ENCODE measurements at places on chromosomes 12 and 14. TPM values are rescaled to one million over a fixed set of nuclear protein-coding genes. Genes with fewer than 3 reads are reported as not detected.

DNA sequence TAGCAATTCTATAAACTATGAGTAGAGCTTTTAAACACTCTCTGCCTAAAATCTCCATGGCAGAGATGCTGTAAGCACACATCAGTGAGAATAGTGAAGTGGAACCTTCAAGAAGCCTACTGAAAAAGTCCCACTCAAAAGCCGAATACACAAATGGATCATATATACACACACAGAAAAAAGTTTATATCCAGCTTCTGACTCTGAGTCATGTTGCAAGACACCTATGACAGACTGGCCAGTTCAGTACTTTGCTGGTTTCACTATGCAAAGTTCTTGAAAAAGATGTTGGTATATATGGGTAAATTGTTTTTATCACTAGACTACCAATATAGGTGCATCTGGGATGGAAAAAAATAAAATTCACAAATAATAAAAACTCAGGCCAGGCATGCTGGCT is 126.1 kb downstream of the KCNK10 start:
- H3K4me3 ChIP-seq: no peak overlapping the region
- H3K27me3 ChIP-seq: peaks cover 5% of the 10 kb centered on the region
- H3K4me1 ChIP-seq: no peaks in the 10 kb centered on the region
- no peaks in the 10 kb centered on the region for H3K36me3 ChIP-seq
- H3K27ac ChIP-seq: no peak overlapping the region

RAD51AP1 gene
- 51.3 TPM for total RNA-seq

GRCh38 chr12:11706509-11707379 is 57.3 kb downstream of the ETV6 start:
- no peak overlapping the region for H3K27ac ChIP-seq
- peaks cover 11% of the 10 kb centered on the region for H3K4me1 ChIP-seq
- DNase-seq: no peak
- no peak overlapping the region for H3K4me3 ChIP-seq
- no peaks in the 10 kb centered on the region for H3K36me3 ChIP-seq
- no peaks in the 10 kb centered on the region for H3K27me3 ChIP-seq

- no peak overlapping the region for H3K27ac ChIP-seq
- peaks cover 6% of the 10 kb centered on the region for H3K36me3 ChIP-seq
- peak; percentile 30 for DNase-seq
- no peak overlapping the region for H3K4me3 ChIP-seq
- no peaks in the 10 kb centered on the region for H3K4me1 ChIP-seq
- no peaks in the 10 kb centered on the region for H3K27me3 ChIP-seq
Measured at GRCh38 chr12:39764944-39765560, 145.4 kb upstream of the ABCD2 start.

DNA sequence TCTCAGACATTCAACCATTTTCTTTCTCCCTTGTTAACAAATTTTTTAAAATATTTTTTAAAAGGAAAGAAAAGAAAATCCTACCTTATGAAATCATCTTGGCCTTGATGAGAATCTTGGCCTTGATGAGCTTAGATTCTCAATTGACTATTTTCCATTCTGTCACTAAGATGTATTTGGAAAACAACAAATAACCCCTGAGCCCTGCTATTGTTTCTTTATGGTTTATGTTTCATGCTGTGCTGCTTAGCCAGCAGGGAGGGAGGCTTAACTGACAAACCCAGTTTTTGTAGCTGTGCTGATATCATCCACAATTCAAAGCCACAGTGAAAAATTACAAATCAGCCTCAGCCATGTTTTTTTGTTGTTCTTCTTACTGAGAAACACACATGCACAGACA is 404.1 kb downstream of the RAD51B start:
- H3K36me3 ChIP-seq: no peaks in the 10 kb centered on the region
- H3K27ac ChIP-seq: no peak overlapping the region
- H3K27me3 ChIP-seq: no peaks in the 10 kb centered on the region
- no peaks in the 10 kb centered on the region for H3K4me1 ChIP-seq

DNA sequence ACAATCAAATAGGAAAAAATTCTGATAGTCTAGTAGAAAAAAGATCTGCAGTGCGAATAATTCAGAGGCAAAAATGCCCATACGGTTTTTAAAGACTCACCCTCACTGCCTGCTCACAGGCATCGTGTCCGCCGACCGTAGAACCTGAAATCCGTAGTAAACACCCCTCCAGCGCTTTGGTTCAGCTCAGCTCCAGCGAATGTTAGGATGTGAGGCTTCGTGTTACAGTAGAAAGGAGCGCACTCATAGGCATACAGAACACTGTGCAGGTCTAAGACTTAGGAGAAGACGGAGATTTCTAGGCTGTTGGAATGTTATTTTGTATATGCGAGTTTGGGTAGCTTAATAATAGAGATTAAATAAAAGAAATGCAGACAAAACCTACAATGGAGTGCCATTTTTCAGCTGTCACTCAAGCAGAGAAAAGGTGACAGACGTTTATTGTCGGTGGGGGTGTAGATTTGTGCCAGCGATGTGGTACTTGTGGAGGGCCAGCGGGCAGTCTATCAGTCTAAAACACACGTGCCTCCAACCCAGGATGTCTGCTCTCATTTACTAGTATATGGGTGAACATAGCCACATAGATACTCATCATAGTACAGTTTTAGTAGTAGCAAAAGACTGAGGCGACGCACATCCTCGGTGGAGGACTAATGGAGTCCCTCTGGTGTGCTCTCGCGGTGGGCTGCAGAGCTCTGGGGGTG is 25.7 kb downstream of the SFSWAP start:
- H3K4me1 ChIP-seq: no peaks in the 10 kb centered on the region
- no peak for DNase-seq
- peaks cover 87% of the 10 kb centered on the region for H3K36me3 ChIP-seq
- no peaks in the 10 kb centered on the region for H3K27me3 ChIP-seq
- no peak overlapping the region for H3K27ac ChIP-seq
- no peak overlapping the region for H3K4me3 ChIP-seq

DNA sequence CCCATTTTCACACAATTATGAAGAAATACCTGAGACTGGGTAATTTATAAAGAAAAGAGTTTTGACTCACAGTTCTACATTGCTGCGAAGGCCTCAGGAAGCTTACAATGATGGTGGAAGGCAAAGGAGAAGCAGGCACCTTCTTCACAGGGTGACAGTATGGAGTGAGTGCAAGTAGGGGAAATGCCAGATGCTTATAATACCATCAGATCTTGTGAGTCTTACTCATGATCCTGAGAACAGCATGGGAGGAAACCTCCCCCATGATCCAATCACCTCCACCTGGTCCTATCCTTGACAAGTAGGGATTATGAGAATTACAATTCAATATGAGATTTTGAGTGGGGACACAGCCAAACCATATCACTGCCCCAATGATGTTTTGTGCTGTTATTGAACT is 189.3 kb upstream of the CRY1 start:
- DNase-seq: no peak
- no peaks in the 10 kb centered on the region for H3K4me1 ChIP-seq
- no peak overlapping the region for H3K27ac ChIP-seq
- H3K36me3 ChIP-seq: no peaks in the 10 kb centered on the region
- H3K4me3 ChIP-seq: no peak overlapping the region

ERGIC2 gene
- total RNA-seq: 56.3 TPM

GUCY2C gene
- total RNA-seq: not detected

- H3K4me3 ChIP-seq: no peak overlapping the region
- H3K36me3 ChIP-seq: no peaks in the 10 kb centered on the region
- no peaks in the 10 kb centered on the region for H3K27me3 ChIP-seq
- no peak for DNase-seq
Measured at GRCh38 chr12:13978876-13979275, 2.5 kb downstream of the GRIN2B start.

GRCh38 chr14:81187832-81188522 is 32.8 kb downstream of the GTF2A1 start:
- no peak for DNase-seq
- H3K27me3 ChIP-seq: no peaks in the 10 kb centered on the region
- no peak overlapping the region for H3K4me3 ChIP-seq
- H3K27ac ChIP-seq: no peak overlapping the region

GRCh38 chr12:80100591-80100990 is 1.3 kb downstream of the OTOGL start:
- no peak for DNase-seq
- no peak overlapping the region for H3K27ac ChIP-seq
- no peak overlapping the region for H3K4me3 ChIP-seq
- no peaks in the 10 kb centered on the region for H3K27me3 ChIP-seq
- no peaks in the 10 kb centered on the region for H3K4me1 ChIP-seq

DNA sequence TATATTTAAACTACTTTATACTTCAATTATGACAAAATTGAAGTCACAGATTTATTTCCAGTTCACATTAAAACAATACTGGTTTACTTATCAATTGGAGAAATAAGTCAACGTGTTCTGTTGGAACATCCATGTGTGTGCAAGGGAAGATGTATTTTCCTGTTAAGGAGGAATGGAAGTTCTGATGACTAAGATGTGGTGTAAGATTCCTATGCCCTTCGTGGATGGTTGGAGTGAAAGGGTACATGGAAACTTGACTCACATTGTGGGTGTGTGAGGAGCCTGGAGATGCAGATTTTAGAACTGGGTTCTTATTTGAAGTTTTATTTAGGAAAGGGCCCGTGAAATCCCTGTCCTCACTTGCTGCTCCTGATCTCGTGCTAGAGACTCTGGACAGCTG is 95.3 kb downstream of the CATSPERB start:
- DNase-seq: no peak
- H3K4me1 ChIP-seq: no peaks in the 10 kb centered on the region
- no peak overlapping the region for H3K27ac ChIP-seq
- H3K4me3 ChIP-seq: no peak overlapping the region

DNA sequence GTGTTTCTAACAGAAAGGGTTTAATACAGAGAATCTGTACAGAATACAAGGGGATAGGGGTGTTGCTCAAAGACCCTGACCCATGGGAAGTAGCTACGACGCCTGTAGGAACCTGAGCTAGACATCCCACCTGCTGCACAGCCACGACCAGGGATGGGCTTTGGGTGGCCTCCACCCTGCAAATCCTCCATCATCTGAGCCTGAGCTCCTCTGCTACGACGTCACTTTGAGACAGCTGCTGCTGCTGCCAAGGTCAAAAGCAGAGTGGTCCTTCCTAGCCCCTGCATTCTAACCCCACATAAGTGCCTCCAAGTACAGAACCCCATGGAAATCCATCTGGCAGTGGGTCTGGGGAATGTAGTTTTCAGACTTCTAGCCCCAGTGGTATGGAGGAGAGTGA is 43.8 kb downstream of the JAG2 start:
- H3K36me3 ChIP-seq: no peaks in the 10 kb centered on the region
- H3K4me3 ChIP-seq: no peak overlapping the region
- no peak for DNase-seq
- peaks cover 53% of the 10 kb centered on the region for H3K27me3 ChIP-seq
- no peak overlapping the region for H3K27ac ChIP-seq
- no peaks in the 10 kb centered on the region for H3K4me1 ChIP-seq

CALM1 gene
- 155 TPM for total RNA-seq

- peaks cover 14% of the 10 kb centered on the region for H3K27me3 ChIP-seq
- no peaks in the 10 kb centered on the region for H3K36me3 ChIP-seq
- no peak overlapping the region for H3K27ac ChIP-seq
Measured at GRCh38 chr14:89457007-89457406, 40.0 kb upstream of the FOXN3 start.

CLIP1 gene
- 27.8 TPM for total RNA-seq

DNA sequence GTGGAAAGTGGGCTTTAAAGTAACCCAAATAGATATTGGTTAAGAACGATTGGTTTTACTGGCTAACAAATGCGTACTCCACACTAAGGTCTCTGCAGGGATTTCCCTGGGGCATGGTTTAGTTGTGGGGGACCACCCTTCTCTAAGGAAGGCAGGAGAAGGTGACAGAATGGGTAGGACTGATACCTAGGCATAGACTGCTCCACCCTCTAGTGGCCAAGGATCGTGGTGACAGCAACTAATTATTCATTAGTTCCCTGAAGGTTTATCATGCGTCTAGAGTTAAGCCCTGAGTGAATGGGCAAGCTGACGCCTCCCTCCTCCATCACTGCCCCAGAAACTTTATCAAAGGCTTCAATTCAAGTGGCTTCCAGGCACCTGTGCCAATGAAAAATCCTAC is 9.1 kb downstream of the FAM181A start:
- no peaks in the 10 kb centered on the region for H3K4me1 ChIP-seq
- peaks cover 10% of the 10 kb centered on the region for H3K27me3 ChIP-seq
- DNase-seq: peak; percentile 33
- H3K4me3 ChIP-seq: no peak overlapping the region
- H3K36me3 ChIP-seq: no peaks in the 10 kb centered on the region

DNA sequence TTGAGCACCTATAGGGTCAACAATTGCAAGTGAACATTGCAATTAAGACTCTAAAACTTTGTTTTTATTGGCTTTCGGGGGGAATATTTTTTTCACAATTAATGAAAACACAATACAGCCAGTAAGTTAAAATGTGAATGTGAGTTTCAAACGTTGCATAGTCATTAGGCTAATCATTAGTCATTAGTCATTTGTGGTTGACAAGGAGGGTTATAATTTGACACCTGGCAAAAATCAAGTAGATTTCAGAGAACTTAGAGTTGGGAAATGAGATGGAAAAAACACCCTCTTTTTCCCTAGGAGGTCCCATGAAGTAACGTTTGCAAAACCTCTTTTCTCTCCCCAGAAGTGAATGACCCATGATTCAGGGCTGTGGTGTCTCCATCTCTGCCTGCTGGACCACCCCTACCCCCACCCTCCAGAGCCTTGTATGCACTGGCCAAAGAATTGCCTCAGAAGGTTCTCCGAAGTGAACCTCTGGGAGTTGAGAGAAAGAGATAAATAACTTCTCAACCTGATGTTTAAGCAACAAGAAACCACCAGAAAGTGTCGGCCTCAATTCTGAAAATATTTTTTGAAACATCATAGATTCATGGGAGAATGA is 196.3 kb downstream of the PAX9 start:
- H3K4me3 ChIP-seq: no peak overlapping the region
- H3K4me1 ChIP-seq: no peaks in the 10 kb centered on the region
- H3K36me3 ChIP-seq: no peaks in the 10 kb centered on the region
- H3K27me3 ChIP-seq: no peaks in the 10 kb centered on the region
- no peak overlapping the region for H3K27ac ChIP-seq

DBX2 gene
- total RNA-seq: not detected

GRCh38 chr12:52598966-52599365 is 2.3 kb downstream of the KRT72 start:
- H3K4me3 ChIP-seq: no peak overlapping the region
- H3K27ac ChIP-seq: no peak overlapping the region
- no peaks in the 10 kb centered on the region for H3K36me3 ChIP-seq
- H3K4me1 ChIP-seq: peaks cover 10% of the 10 kb centered on the region
- DNase-seq: no peak

- peaks cover 43% of the 10 kb centered on the region for H3K4me1 ChIP-seq
- H3K27ac ChIP-seq: peak overlapping the region; percentile 97
Measured at GRCh38 chr14:73785336-73785833, 66.2 kb upstream of the PTGR2 start.

GRCh38 chr12:110916295-110916875 is 4.0 kb downstream of the MYL2 start:
- DNase-seq: no peak
- H3K27ac ChIP-seq: no peak overlapping the region
- H3K4me1 ChIP-seq: no peaks in the 10 kb centered on the region
- H3K36me3 ChIP-seq: no peaks in the 10 kb centered on the region
- H3K4me3 ChIP-seq: no peak overlapping the region

- DNase-seq: no peak
- no peak overlapping the region for H3K4me3 ChIP-seq
- H3K36me3 ChIP-seq: no peaks in the 10 kb centered on the region
Measured at GRCh38 chr14:67464377-67464776, 24.1 kb downstream of the TMEM229B start.

GRCh38 chr12:108949976-108950375 is 70.1 kb downstream of the DAO start:
- no peaks in the 10 kb centered on the region for H3K27me3 ChIP-seq
- no peak overlapping the region for H3K4me3 ChIP-seq
- no peaks in the 10 kb centered on the region for H3K36me3 ChIP-seq
- DNase-seq: no peak
- no peak overlapping the region for H3K27ac ChIP-seq
- no peaks in the 10 kb centered on the region for H3K4me1 ChIP-seq

SSTR1 gene
- not detected for total RNA-seq

Measured in K562 (cell line).